Stimulated activated CD4-positive, alpha-beta T cell treated with anti-CD3 and anti-CD28 coated beads, Interleukin-1b, Interleukin-23, amount 100 ng/mL, for 4 hours (primary cell): ENCODE measurements at places on chromosomes 3 and 15.
A peak's percentile ranks its signal among the peaks of the same experiment; 100 is the strongest.

DNA sequence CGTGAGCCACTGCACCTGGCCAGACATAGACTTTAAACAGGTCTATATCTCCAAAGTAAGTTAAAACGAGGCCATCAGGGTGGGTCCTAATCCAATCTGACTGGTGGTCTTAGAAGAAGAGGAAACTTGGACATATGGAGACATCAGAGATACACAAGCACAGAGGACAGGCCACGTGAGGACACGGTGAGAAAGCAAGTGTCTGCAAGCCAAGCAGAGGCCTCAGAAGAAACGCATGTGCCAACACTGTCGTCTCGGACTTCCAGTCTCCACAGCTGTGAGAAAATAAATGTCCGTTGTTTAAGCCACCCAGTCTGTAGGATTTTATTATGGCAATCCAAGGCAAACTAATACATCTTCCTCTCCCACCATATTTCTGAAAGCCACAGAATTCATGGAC is 43.9 kb downstream of the MRPL46 start:
- no peak for DNase-seq

GRCh38 chr15:45254405-45254804 is 2.4 kb downstream of the SLC28A2 start:
- DNase-seq = no peak

DNA sequence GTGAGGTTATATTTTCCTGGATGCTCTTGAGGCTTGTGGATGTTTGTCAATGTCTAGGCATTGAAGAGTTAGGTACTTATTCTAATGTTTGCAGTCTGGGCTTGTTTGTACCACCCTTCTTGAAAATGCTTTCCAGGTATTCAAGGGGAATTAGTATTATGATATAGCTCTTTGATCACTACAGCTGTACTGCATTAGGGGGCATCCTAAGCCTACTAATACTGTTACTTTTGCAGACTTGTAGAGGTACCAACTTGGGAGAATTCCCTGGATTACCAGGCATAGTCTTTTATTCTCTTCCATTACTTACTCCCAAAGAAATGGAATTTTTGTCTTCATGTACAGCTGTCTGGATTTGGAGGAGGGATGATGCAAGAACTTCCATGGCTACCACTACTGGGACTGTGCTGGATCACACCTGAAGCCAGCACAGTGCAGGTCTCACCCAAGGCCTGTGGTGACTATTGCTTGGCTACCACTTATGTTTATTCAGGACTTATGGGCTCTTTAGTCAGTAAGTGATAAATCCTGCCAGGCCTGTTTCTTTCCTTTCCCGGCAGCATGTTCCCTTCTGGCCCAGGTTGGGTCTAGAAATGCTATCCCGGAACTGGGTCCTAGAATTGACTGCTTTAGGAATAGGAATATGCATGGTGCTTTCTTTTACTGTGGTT is 402.9 kb downstream of the IL20RB start:
- no peak for DNase-seq

DNA sequence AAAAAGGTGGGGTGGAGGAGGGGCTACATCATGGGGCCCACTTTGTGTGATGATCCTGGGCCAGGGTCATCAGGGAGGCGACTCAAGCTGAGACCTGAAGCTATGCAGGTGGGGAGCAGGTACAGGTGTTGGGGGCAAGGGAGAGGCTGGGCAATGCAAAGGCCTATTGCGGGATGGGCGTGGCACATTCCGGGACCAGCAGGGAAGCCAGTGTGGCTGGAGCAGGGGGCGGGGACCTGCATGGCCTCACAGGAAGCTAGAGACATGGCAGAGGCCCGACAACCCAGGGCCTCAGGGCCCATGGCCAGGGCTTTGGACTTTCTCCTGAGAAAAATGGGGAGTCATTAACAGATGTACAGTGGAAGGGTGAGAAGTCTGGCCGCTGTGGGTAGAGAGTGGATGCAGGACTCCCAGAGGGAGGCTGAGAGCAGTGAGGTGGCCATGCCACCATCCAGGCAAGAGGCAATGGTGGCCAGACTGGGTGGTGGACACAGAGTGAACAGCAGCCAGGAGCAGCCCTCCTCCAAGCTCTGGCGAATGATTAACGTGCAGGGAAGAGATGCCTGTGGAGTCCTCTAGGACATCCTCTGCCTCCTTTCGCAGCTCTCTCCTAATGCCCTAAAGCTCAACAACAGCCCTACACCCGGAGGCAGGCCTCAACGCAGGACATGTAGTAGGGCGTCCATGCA is 122.6 kb upstream of the ATP2B2 start:
- no peak for DNase-seq

- peak; percentile 39 for DNase-seq
Measured at GRCh38 chr3:195537995-195538394, 5.1 kb downstream of the PPP1R2 start.

GRCh38 chr3:186514296-186515002 is 29.7 kb downstream of the CRYGS start:
- DNase-seq = no peak

- DNase-seq = no peak
Measured at GRCh38 chr15:77455696-77456321, 35.1 kb downstream of the HMG20A start.

GRCh38 chr3:189071446-189071845 is 100.3 kb upstream of the TPRG1 start:
- no peak for DNase-seq

DNA sequence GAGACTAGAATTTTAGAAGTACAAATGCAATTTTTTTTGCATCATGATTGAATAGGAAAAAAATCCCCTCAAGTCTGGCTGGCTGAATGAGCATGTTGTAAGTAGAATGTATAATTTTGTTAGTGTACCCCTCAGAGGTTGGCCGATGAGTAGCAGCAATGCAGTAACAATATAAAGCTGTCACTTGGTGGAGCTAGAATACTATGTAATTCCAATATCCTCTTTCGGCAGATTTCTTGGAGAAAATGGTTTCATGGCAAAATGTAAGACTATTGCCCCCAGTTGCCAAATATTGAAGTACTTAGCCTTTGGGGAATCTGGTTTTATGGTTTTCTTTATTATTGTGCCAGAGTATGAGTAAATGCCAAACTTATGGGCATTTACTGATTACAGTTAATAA is 39.8 kb upstream of the SGO1 start:
- DNase-seq = no peak

DNA sequence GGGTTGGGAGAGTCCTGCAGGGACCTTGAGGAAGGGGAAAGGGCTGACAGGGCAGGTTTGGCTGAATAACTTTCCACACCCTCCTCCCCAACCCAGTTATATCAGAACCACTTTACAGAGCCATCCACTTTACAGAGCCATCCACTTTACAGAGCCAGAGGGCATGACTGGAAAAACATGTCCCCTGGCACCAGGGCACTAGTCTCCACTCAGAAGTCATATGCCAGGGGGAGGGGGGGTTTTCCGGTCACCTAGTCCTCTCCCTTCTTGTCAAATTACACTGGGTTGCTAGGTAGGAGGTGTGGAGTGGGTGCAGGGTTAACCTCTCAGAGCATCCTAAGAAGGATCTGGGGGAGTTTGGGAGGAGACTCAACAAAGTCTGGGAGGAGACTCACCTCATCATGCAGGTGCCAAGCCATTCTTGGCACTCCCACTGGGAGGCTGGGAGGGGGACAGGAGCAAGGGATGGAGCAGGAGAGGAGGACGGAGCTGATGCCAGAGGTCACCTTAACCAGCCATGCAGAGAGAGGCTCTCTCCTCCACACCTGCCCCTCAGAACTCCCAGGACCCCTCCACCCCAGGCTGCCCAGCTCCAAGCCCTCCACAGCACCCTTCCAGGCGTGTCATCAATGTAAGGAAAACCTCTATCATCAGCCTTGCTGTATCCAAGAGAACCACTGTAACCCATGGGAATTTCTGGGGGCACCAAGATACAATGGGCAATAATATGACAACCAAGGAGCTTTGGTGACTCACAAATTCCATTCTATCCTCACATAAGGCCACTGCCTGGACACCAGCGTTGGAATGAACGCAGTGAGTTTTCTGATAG is 1.7 kb downstream of the LRRC2 start:
- no peak for DNase-seq

GRCh38 chr3:12644331-12644937 is 19.5 kb downstream of the RAF1 start:
- no peak for DNase-seq

GRCh38 chr15:40695469-40695890 is 506 bp downstream of the RAD51 start:
- no peak for DNase-seq

DNA sequence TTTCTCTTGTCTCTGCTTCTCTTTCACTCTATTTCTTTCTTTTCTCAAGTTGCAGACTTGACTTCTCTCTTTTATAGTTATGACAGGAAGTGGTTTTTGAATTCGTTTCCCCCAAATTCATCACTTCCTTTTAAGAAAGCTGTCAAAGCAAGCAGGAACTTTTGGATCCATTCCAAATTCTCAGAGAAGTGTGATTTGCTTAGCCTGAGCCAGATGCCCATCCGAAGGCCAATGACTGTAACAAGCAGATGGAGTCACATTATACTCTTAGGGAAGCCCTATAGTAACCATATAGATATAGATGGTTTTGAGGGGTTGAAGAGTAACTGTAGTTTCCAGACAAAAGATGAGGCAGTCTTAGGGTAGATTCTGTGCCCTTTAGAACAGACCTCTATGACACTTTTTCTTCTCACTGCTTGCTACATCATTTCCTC is 592.0 kb upstream of the KCNMB2 start:
- no peak for DNase-seq

GRCh38 chr3:141441381-141442364 is 45.2 kb upstream of the RASA2 start:
- peak; percentile 74 for DNase-seq

- no peak for DNase-seq
Measured at GRCh38 chr15:95864467-95864886, 466.0 kb upstream of the NR2F2 start.

- DNase-seq = no peak
Measured at GRCh38 chr15:39172380-39173281, 408.2 kb upstream of the THBS1 start.

DNA sequence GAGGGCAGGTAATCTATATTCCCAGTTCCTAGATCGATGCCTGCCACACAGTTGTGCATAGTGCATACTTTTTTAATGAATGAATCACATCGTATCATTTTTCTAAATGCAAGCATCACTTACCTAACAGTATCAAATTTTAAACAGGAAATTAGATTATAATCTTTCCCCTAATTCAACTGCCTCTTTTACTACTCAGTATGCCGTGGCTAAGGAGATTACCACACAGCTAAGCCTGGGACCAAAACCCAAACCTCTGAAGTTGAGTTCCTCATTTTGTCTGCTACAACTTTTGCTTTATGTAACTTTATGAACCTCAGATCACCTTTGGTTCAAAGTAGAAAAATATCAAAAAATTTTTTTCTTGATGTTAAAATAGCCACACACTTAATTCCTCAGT is 53.2 kb upstream of the FNDC3B start:
- no peak for DNase-seq

- no peak for DNase-seq
Measured at GRCh38 chr3:124203292-124203691, 211.4 kb upstream of the ROPN1 start.

DNA sequence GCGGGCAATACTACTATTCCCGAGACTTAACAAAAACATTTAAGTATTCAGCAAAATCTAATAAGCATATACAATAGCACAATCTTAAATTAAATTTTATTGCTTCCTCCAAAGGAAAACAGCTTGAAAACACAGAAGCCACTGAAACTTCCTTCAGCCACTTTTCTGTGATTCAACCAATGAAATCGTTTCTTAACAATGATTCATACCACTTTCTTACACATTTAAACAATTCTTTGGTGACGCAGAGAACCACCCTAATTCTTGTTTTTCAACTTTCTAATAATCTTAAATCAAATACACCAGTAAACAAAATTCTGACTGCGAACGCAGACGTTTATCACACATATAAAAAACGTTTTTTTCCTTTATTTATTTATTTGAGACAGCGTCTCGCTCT is 4.1 kb downstream of the TJP1 start:
- no peak for DNase-seq

GRCh38 chr3:126350502-126351085 is 6.6 kb downstream of the KLF15 start:
- DNase-seq = no peak

DNA sequence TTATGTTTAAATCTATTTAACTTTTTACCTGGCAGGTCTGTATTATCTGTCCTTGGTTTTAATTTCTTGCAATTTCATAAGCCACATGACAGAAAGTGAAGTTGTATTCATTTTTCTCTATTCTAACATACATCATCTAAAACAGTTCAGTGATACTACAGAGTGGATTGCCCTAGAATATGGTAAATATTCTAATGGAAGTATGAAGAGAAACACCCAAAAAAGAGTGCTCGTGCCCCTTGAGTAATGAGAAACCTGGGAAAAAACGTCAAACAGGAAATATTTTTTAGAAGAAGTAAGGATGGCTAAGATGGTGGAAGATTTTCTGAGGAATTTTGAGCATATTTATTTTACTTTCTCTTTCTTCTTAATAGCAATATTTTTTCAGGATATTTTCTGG is 261.1 kb upstream of the CBLB start:
- DNase-seq = no peak
